DMS153 (cell line): ENCODE measurements at places on chromosomes 7 and 10.

GRCh38 chr7:34451923-34452322, 206.1 kb upstream of the NPSR1 start:
- DNase-seq, result no peak

DNA sequence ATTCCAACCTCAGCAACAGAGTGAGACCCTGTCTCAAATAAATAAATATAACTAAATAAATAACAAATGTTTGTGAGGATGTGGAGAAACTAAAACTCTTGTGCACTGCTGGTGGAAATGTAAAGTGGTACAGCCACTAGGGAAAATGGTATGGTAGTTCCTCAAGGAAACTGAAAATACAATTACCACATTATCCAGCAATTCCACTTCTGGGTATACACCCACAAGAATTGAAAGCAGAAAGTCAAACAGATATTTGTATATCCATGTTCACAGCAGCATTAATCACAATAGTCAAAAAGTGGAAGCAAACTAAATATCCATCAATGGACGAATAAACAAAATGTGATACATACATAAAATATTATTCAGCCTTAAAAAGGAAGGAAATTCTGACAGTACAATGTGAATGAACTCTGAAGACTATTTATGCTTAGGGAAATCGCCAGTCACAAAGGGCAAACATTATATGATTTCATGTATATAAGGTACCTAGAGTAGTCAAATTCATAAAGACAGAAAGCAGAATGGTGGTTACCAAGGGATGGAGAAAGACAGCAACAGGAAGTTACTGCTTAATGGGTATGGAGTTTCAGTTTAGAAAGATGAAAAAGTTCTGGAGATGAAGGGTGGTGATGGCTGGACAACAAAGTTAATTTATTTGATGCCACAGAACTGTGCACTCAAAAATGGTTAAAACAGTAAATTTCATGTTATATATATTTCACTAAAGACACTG, 9.8 kb downstream of the ARHGAP12 start:
- no peak for DNase-seq

DNA sequence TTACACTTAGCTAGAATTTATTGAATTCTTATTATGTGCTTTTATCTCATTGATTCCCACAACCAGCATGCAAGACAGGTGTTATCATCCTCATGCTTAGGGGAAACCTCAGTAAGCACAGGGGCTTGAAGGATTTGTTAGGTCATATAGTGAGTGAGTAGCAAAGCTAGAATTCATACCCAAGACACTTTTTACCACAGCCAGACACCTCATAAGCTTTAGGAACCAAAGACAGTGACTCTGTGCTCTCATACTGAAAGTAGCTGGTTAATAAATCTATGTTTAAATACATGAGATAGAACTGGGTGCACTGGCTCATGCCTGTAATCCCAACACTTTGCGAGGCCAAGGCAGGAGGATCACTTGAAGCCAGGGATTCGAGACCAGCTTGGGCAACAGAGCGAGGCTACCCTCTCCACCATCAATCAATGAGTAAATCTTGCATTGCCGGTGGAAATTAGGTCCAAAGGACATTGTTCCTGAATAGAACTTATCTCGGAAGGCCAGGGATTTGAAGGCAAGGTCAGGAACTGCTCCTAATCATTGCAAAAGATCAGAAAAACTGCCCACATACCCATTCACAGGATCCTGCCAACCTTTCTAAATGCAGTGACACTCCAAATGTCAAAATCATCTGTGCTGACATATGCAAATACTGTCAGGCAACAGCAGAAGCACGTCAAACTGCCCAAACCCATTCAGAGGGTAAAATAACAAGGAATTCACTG, 523.5 kb downstream of the PARD3 start:
- no peak for DNase-seq

DNA sequence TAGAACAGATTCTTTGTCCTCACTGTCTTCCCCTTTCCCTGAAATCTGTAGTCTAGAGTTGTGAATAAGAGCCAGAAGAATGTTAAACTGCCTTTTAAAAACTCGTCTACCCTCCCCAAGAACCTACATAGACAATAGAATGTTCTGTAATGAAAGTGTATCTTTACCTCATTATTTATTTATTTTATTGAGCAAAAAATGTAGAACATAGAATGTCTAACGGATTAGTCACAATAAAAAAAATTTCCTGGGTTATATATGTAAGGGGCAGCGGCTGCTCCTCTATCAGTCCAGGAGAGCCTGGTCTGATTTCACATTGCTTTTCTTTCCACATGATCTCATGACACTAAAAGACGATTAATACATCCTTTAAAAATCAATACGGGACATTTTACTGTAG, 135.7 kb downstream of the SDK1 start:
- no peak for DNase-seq

GRCh38 chr10:59372543-59372942, 10.2 kb upstream of the FAM13C start:
- DNase-seq, result no peak

GRCh38 chr10:110625356-110625894, 18.7 kb upstream of the RBM20 start:
- DNase-seq, result no peak

DNA sequence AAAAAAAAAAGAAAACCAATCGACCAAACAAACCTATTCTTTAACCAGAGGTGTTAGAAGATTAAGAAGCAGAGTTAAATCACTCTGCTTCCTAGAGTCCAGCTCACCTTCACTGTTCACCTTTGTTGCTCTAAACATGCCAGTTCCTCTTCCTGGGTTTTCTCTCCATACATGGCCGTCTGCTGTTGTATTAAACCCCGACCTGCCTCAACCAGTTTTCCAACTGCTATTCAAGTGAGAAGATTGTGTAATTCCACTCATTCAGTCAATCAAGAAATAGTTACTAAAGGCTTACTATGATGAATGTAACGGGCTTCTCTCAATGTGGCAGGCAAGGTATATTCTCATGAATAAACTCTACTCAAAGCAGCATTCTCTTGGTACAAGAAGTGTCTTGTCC, 8.8 kb downstream of the AASS start:
- DNase-seq, result no peak

- no peak for DNase-seq
Observed at GRCh38 chr7:381211-382042, 91.5 kb downstream of the FOXL3 start.

- no peak for DNase-seq
Observed at GRCh38 chr10:117619223-117619622, 76.7 kb downstream of the EMX2 start.

DNA sequence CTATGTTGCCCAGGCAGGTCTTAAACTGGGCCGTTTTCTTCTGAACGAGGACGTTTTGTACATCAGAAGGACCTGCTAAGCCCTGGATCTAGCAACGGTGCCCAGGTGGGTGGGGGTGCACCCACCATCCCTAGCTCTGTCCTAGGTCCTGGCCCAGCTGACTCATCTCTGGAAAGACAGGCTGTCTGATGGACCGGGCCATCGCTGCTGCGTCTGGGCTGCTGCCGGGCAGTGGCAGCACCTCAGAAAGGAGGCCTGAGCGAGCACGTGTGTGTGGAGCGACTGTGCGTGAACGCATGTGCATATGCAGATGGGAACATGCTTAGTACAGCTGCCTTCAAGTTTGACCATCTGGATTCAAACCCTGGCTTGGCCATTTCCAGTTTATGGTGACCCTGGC, 7.3 kb upstream of the ELFN1 start:
- no peak for DNase-seq

GRCh38 chr7:150311711-150312110, 11.4 kb upstream of the LRRC61 start:
- no peak for DNase-seq

DNA sequence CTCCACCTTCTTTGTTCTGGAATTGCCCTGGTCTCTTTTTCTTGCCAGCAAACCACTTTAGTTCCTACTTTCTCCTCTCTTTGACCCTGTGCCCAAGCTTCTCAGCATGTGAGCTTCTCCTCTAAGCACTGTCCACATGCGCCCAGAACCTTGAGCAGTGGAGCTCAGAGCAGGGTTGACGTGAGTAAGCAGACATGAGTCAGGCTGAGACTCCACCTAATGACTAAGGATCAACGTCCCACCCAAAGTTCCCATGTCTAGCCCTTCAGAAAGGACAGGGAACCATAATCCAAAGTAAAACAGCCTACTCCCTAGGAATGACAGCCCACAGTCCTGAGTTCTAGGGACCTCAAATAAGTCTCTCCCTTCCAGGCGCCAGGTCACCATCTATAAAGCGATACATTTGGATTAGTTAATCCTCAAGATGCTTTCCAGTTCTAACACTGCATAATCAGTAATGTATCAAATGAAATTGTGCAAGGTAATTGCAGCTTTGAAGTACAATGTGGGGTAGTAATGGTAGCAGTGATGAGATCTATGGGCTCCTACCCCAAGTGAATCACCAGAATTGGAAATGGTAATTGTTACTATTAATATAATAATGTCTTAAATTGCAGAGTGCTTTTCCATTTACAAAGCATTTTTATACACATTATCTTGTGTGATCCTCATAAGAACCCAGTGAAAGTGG, 44.5 kb downstream of the KCNMA1 start:
- DNase-seq, result no peak

- no peak for DNase-seq
Observed at GRCh38 chr7:116353647-116354046, 143.3 kb downstream of the TES start.

- no peak for DNase-seq
Observed at GRCh38 chr10:31704195-31704594, 224.4 kb downstream of the ARHGAP12 start.

- DNase-seq, result no peak
Observed at GRCh38 chr7:75050501-75050900, 23.1 kb downstream of the RCC1L start.

- no peak for DNase-seq
Observed at GRCh38 chr7:128003167-128003566, 28.1 kb downstream of the LRRC4 start.

DNA sequence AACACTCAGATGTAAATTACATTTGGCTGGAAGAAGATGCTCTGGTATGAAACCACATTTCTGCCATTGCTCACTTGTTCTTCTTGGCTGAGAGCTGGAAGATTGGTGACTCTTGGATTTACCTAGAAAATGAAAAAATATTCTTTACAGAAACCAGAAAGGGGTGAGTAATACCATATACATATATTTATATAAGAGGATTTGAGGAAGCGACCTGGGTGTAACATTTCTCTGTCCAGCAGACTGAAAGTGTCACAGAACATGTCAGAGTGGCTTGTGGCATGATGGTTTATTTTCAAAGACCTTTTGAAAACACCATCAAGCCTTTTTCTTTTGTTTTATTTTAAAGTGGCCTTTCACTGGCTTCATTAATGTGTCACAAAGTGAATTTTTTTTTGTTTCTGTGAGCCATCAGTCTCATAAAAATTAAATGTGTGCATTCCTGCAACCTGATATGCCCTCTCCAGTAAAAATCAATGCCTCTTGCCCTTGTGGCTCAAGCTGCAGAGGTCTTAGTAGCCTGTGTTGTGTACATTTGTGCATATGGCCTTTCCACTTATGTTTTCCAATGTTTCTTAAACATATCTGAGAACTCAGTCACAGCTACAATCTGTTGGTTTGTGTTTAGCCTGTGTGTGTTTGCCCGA, 23.5 kb downstream of the CREB5 start:
- peak; percentile 73 for DNase-seq

DNA sequence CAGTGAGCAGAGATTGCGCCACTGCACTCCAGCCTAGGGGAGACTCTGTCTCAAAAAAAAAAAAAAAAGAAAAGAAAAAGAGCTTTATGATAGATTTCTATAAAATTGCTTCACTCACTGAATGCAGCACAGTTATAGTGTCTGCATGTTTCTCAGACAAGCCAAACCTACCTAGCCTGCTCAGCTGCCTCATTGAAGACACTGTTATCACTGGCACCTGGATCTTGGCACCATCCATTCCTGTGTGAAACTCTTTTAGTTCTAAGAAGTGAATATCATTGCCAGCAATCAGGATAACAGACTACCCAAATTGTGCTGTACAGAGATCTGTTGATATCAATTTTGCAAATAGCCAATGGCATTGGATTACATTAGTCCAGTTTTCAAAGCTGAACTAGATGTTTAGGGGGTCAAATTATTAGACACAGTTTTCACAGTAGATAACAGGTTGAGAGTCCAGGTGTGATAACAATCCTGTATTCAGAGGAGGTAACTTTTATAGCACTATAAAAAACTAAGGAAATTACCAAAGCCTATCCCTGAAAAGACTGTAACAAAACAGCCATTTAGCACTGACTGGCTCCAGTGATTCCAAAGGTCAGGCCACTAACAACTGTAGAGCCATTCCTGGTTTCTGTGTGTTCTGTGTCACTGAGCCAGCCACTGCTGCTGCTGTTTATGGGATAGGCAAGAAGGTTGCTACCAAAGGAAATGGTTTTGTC, 17.1 kb downstream of the PDSS1 start:
- DNase-seq, result no peak

DNA sequence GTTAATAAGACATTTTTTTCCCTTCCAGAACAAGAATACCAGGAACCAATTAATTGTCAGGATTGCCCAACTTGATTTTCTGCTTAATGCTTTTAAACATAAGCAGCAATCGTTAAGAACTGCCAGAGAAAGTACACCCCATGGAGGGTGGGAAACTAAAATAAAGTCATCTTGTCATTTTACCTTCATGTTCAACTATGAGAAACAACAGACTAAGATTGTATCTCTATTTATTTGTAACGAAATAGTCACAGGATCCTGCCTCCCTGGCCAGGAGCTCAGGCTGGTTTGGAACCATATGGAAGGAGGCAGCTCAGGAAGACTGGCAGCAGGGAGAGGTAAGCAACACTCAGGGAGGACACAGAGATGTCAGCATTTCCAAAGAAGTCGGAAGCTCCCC, 129.6 kb downstream of the TNS3 start:
- DNase-seq, result no peak

DNA sequence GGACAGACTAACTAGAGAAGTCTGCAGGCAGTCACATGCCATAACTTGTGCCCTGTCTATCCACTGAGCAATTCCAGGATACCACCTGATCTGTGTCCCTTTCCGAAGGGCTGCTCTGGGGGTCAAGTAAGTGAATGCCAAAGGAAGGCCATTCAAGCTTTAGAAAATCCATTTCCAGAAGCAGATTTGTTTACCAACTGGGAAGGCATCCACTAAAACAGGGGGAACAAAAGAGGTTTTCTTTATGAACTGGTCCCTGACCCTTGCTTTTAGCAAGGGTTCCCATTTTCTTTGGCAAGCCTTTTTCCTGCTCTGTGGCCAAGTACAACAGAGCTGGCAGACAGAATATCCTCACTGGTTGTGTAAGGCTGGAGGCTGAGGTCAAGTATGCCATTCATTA, 36.5 kb downstream of the ITPRID1 start:
- DNase-seq, result no peak
